Right renal pelvis (tissue), 4 donors: ENCODE measurements at places on chromosomes 3 and 15. TPM values are rescaled to one million over a fixed set of nuclear protein-coding genes. Genes with fewer than 3 reads are reported as not detected.

GRCh38 chr15:100207053-100207452 lies 134.7 kb downstream of the ADAMTS17 start:
- DNase-seq: no peak

GRCh38 chr3:32602206-32602605 lies 31.5 kb upstream of the DYNC1LI1 start:
- DNase-seq: no peak

GRCh38 chr15:40302288-40302886 lies 5.3 kb downstream of the PLCB2 start:
- DNase-seq: no peak

GRCh38 chr3:79011821-79012529 lies 755.8 kb downstream of the ROBO1 start:
- DNase-seq: no peak

DNA sequence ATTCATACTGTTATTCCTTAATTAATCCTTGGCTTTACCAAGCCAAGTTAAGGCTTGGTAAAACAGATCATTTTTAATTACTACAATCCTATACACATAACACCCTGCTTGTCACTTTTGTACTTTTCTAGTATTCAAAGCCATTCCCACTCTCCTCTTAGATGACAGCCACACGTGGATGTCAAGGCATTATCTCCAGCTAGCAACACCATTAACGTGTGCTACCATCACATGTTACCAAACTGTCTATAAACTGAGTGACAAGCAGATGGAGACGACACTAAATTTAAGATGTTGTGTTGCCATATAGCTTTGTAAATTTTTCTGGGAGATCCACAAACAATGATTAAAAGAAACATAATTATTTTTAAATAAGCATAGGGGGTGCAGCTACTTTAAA lies 103.7 kb downstream of the UACA start:
- DNase-seq: no peak

- DNase-seq: no peak
These were observed 7.2 kb upstream of the DYNC1LI1 start for GRCh38 chr3:32577581-32578556.

DNA sequence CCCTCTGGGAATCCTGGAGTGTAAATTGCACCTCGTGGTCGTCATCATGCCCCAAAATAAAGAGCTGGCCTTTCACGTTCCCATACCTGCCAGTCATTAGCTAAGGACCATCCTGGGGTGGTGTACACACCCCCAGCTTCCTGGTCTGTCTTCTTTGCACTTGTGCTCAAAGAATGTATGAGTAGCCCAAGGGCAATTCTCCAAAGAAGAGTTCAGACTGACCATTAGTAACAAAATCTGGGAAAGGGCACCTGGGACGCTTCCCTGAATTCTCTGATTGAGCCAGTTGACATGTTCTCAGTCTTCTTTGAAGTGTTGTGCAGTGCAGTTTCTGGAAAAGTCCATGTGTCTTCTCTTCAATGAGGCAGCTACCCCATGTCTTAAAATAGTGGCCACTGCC lies 34.8 kb downstream of the FAM3D start:
- DNase-seq: no peak

DNA sequence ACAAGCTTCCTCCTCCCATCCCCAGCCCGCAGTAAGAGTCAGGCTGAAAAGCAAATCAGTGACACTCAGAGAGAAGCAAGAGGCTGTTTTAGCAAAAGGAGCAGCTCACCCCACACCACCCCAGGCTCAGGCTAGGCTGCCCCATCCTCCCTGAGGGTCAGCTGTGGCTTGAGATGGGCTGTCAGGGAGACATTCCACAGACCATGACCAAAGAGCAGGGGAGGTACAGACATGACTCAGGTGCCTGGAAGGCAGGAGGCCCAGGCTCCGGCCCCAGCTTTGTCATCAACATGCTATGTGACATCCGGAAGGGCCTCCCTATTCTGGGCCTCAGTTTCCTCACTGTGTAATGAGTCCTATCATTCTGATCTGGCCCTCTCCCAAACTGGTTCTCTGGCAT lies 24.7 kb downstream of the HCN4 start:
- no peak for DNase-seq

Gene SOX2
- 0.35 TPM for polyA plus RNA-seq

Gene GOLGA6A
- polyA plus RNA-seq: 0.18 TPM
